Neural crest cell (in vitro differentiated cells): ENCODE measurements at places on chromosomes 4 and X. TPM values are rescaled to one million over a fixed set of nuclear protein-coding genes. Genes with fewer than 3 reads are reported as not detected.

Gene ZCCHC4
- 11.3 and 11.5 TPM in 2 replicates for total RNA-seq

Gene ALB
- 0.70 and 1.1 TPM in 2 replicates for total RNA-seq

Gene IRF2
- 12.6 and 15.8 TPM in 2 replicates for total RNA-seq

Gene ASMTL
- total RNA-seq = 37.4 and 38.9 TPM in 2 replicates

Gene FRG2
- not detected in 2 replicates for total RNA-seq

DNA sequence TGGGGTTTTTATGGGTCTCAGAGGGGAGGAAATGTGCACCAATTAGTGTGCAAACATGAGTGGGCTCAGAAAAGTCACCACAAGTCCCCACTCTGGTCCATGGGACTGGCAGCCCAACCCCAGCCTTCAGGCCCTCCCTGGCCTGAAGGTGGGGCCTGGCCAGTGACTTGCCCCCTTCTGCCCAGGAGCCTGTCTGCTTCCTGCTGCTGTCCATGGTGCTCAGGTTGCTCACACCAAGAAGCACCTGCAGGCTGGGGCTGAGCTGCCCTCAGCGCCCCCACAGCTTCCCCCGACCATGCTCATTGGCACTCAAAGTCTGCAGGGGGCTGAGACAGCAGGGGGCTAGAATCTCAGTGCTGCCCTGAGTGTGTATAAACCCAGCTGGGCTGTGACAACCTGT, 30.6 kb upstream of the GC start:
- DNase-seq = no peak

DNA sequence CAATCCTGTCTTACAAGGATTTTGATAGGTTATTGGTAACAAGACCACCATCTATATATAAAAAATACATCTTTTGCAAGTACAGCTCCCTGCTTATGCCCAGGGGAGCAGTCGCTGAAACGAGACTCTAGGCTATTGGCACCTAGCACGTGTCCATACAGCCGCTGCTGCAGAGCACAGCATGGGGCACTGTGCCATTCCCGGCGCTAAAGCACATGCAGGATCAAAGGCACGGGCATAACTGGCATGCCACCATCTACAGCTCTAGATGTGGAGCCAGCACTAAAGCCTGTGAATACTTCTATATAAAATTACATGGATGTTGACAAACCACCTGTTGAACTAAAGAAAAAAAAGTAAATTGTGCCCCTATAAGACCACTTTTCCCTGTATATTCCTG, 144.8 kb downstream of the COL25A1 start:
- DNase-seq = no peak

DNA sequence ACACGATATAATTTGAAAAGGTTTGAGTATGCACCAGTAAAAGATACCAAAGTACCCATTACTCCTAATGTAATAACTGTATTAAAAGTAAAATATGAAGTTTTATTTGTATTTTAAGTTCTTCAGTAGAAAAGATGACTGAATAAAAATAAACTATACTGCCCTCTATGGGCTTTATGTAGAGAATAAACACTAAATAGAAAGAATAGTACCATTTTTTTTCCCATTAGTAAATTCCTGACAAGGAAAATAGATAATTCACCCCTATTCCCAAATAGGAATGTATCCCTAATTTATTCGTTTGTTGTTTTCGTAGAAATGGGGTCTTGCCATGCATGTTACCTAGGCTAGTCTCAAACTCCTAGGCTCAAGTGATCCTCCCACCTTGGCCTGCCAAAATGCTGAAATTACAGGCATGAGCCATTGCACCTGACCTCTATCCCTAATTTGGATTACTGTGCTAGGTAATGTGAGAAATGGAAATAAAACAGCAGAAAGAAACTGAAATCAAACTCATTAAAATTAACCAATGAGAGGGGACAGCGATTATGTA, 73.6 kb upstream of the COX18 start:
- DNase-seq = no peak

GRCh38 chrX:116170511-116170910, at the start of gene AGTR2:
AGTR2 (plus strand) TSS chrX:116170744; CDS start chrX:116172281, 1,537 bp downstream.
- no peak for DNase-seq

DNA sequence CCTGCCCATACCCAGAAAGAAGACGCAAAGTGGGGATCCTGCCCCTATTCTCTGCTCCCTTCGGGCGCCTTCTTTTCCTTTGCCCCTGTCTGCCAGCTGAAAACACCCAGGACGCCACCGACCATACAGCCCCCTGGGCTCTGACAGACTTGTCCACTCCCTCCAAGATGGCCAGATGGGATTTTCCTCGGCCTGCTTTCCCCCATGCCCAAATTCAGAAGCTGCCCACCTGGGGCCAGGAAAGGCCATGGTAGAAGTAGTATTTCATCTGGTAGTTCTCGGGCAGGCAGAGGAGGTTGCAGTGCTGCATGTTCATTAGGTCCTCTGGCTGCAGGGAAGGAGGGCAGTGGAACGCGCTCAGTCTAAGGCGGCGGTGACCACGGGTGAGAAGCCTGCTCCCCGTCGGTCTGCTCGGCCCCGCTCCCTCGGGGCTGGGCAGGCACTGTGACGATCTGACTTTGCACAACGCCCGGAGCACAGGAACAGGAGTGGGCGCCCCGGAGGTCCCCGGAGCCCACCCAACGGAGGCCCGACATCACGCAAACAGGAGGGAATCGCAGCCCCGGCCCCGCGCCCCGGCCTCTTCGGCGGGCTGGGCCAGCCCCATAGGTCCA, 582 bp downstream of the NAA10 start:
- no peak for DNase-seq

DNA sequence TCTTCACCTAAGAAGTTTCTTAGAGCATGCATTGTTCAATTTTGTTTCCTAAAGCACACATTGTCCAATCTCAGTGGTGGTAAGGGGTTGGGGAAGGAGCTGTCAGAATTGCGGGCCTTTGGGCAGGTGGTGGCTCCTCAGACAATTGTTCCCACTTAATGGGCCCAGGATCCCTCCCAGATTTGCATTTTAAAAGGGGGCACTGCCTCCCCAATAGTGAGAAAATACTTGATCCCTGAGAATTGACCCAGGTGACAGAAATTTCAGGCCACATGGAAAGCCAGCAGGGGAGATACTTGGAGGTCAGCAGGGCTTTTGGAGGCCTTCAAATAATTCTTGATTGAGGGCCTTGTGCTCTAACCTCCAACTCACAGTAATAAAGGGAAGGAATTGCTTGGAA, 217.1 kb downstream of the ZNF674 start:
- no peak for DNase-seq

GRCh38 chr4:48258845-48259397, 10.7 kb downstream of the TEC start:
- no peak for DNase-seq

- no peak for DNase-seq
These were observed 2.5 kb downstream of the DDX3X start for GRCh38 chrX:41336447-41336846.

GRCh38 chr4:138560448-138560847, 318.3 kb upstream of the SLC7A11 start:
- no peak for DNase-seq

DNA sequence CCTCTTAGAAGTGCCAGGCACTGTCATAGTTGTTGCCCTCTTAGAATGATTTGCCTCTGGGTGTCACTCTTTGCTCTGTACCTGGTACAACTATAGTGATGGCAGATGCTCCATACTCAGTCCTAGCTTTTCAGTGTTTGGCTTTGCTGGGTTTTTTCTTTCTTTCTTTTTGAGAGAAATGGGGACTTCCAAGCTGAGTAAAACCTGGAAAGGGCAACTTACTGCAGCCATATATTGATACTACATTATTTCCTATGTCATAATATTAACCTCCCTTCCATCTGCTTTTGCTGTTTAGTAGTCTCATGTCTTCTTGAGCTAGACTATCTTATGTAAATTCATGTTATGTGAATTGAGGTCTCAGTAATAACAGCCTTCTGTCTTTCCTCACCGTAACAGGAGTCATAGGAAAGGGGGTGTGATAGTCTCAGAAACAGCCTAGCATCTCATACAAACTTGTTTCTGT, 49.0 kb downstream of the NIPAL1 start:
- no peak for DNase-seq

GRCh38 chr4:140439644-140440142, 12.2 kb upstream of the CLGN start:
- no peak for DNase-seq

- DNase-seq = no peak
These were observed 16.4 kb upstream of the CTBP1 start for GRCh38 chr4:1265351-1265750.

GRCh38 chr4:172946503-172946902, 222.1 kb upstream of the GALNT7 start:
- DNase-seq = no peak

GRCh38 chr4:3426465-3427133, 15.2 kb upstream of the HGFAC start:
- no peak for DNase-seq

- no peak for DNase-seq
These were observed 18.0 kb downstream of the HERC6 start for GRCh38 chr4:88396681-88397080.
